ENCODE measurements at places on chromosomes 7 and 10. TPM values are rescaled to one million over a fixed set of nuclear protein-coding genes. Genes with fewer than 3 reads are reported as not detected.

The TEX47 gene
- total RNA-seq = not detected

The KAZALD1 gene
- total RNA-seq = 9.8 TPM

- H3K27ac ChIP-seq = no peak overlapping the region
- H3K4me3 ChIP-seq = no peak overlapping the region
- DNase-seq = no peak
- H3K27me3 ChIP-seq = no peaks in the 10 kb centered on the region
- H3K36me3 ChIP-seq = no peaks in the 10 kb centered on the region
- H3K4me1 ChIP-seq = no peaks in the 10 kb centered on the region
These were observed 18.8 kb downstream of the CAV1 start for GRCh38 chr7:116543664-116544063.

DNA sequence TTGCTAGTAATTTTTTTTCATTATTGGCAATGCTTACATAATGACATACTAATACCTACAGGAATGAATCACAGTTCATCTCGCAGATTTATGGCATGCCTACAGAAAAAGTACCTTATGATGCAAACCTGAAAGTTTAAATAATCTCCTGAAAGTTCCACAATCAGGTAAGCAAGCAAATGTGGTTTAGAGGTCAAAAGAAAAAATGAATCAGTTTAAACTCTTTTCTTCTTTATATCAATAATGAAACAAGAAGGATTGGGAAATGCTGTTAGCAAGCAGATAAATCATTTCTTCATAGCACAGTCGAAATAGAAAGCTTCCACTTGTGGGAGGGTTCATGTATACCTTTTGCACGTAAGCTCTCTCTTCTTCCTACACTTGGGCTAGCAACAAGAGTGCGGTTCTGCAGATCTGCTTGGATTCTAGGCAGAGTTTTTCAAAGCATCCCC is 53.7 kb upstream of the MTPN start:
- DNase-seq = no peak
- H3K4me1 ChIP-seq = no peaks in the 10 kb centered on the region
- H3K27ac ChIP-seq = no peak overlapping the region

The OPN4 gene
- not detected for total RNA-seq

GRCh38 chr10:15344876-15345285 is 26.2 kb downstream of the FAM171A1 start:
- H3K4me1 ChIP-seq = peaks cover 18% of the 10 kb centered on the region
- no peak for DNase-seq
- no peaks in the 10 kb centered on the region for H3K36me3 ChIP-seq
- no peak overlapping the region for H3K27ac ChIP-seq

GRCh38 chr7:4706384-4707216 is 24.5 kb downstream of the FOXK1 start:
- H3K4me1 ChIP-seq = peaks cover 16% of the 10 kb centered on the region

DNA sequence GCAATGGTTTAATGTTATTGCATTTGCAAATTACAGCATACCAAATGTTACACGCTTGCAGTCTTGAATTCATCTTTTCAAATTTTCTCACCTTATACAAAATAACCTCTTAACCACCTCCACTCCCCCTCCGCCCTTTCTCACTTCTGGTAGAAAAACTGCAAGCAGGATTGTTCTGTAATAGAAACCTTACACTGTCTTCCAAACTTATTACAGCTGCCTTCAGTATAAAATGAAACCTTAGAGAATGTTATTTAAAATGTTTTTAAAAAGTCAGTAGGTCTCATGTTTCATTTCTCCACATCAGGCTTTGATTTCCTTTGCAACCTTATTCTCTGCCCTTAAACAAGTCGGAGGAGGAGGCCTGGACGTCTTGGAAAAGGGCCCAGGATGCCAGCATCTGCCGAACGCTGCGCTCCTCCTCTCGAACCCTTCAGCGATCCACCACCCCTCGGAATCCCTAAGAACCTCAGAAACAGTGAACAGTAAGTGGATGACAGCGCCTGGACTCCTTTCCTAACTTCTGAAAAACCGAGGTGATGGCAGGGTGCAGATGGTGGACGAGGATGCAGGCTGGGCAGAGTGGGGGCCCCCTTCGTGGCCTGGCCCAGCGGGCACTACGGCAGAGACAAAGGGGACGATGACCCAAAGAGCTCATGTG is 74.0 kb downstream of the FGFR2 start:
- H3K36me3 ChIP-seq = no peaks in the 10 kb centered on the region
- H3K4me3 ChIP-seq = no peak overlapping the region
- DNase-seq = peak; percentile 52

GRCh38 chr7:73870041-73870492 is 9.1 kb downstream of the TMEM270 start:
- H3K4me1 ChIP-seq = no peaks in the 10 kb centered on the region
- no peak overlapping the region for H3K27ac ChIP-seq
- DNase-seq = peak; percentile 85
- no peaks in the 10 kb centered on the region for H3K36me3 ChIP-seq
- no peaks in the 10 kb centered on the region for H3K27me3 ChIP-seq

The SNCG gene
- 41.3 TPM for total RNA-seq

DNA sequence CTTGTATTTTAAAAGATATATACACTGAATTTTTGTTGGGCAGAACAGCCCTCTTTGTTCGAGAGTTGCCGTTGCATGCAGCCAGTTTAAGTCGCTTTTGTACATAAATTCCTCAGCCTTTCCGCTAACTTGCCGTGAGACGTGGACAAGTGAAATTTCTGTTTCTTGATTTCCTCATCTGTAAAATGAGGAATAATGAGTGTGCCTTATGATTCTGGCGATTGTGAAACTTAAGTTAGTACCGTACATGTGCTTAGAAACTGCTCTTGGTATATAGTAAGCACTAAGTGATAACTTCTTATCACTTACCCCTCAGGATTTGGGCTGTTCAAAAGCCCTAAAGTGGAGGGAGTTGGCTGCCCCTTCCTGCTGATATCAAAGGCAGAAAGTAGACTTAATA is 1.4 kb downstream of the CCNJ start:
- H3K36me3 ChIP-seq = no peaks in the 10 kb centered on the region
- peak; percentile 43 for DNase-seq
- peaks cover 5% of the 10 kb centered on the region for H3K4me1 ChIP-seq
- no peaks in the 10 kb centered on the region for H3K27me3 ChIP-seq
- peak overlapping the region; percentile 66 for H3K4me3 ChIP-seq
- H3K27ac ChIP-seq = no peak overlapping the region

- H3K36me3 ChIP-seq = no peaks in the 10 kb centered on the region
- H3K4me1 ChIP-seq = no peaks in the 10 kb centered on the region
- no peak overlapping the region for H3K4me3 ChIP-seq
- no peaks in the 10 kb centered on the region for H3K27me3 ChIP-seq
- H3K27ac ChIP-seq = no peak overlapping the region
These were observed 324.7 kb downstream of the TCERG1L start for GRCh38 chr10:130986846-130987245.

DNA sequence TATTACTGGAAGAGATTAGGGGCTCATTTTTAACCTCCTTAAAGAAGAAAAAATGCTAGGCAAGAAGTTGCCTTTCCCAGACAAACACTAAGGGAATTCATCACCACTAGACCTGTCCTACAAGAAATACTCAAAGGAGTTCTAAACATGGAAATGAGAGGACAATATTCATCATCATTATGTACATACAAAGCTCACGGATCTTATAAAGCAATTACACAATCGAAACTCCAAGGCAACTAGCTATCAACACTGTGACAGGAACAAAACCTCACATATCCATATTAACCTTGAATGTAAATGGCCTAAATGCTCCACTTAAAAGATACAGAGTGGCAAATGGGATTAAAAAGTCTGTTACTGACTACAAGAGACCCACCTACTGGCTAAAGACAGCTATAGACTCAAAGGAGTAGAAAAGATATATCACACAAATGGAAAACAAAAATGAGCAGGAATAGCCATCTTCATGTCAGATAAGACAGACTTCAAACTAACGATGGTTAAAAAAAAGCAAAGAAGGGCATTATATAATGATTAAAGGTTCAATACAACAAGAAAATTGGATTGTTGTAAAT is 246.6 kb downstream of the ADRA2A start:
- H3K36me3 ChIP-seq = no peaks in the 10 kb centered on the region
- H3K27me3 ChIP-seq = peaks cover 2% of the 10 kb centered on the region
- no peak overlapping the region for H3K27ac ChIP-seq
- H3K4me1 ChIP-seq = no peaks in the 10 kb centered on the region
- no peak for DNase-seq

- H3K27ac ChIP-seq = no peak overlapping the region
- H3K4me1 ChIP-seq = no peaks in the 10 kb centered on the region
- no peaks in the 10 kb centered on the region for H3K27me3 ChIP-seq
- DNase-seq = no peak
- H3K4me3 ChIP-seq = no peak overlapping the region
These were observed 76.0 kb downstream of the HIP1 start for GRCh38 chr7:75662579-75663301.

DNA sequence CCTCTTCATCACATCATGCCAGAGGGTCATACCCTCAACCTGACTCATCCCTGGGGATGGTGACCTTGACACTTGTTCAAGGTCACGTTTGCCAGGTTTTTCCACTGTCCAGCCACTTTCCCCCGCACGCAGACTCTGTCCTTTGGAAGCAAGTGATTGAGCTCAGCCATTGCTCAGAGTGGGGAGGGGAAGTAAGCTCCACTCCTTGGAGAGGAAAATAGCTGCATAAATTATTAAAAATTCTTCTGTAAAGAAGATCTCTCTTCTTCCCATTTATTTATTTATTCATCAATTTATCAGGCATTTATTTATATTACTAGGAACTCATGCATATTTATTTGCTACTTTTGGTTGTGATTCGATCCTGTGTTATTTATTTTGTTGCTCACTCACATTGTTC is 88.0 kb downstream of the GLRX3 start:
- H3K27me3 ChIP-seq = no peaks in the 10 kb centered on the region
- H3K27ac ChIP-seq = no peak overlapping the region
- DNase-seq = no peak
- H3K4me1 ChIP-seq = no peaks in the 10 kb centered on the region

The NPY4R2 gene
- total RNA-seq = not detected

The NPTX2 gene
- 2.0 TPM for total RNA-seq

The MYH16 gene
- total RNA-seq = not detected

DNA sequence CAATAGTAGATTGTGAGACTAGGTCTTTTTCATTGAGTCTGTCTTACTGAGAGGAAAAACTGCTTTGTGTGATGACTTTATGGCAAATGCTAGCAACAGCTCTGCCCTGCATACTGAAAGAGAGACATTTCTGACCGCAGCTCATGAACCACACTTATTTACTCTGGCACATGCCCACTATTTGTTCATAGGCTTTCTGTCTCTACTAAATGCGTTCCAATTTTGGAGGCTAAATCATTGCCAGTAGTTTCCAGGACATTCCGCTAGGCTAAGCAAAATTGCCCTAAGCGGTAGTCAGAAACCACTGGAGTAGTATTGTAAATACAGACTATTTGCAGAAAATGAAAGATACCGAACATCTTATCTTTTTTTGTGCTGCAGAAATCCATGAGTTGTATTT is 55.6 kb upstream of the DLX6 start:
- H3K4me1 ChIP-seq = no peaks in the 10 kb centered on the region
- DNase-seq = no peak
- no peak overlapping the region for H3K4me3 ChIP-seq
- H3K27ac ChIP-seq = no peak overlapping the region
- no peaks in the 10 kb centered on the region for H3K36me3 ChIP-seq

The PRKG1 gene
- 14.8 TPM for total RNA-seq

- no peaks in the 10 kb centered on the region for H3K36me3 ChIP-seq
- DNase-seq = no peak
- no peaks in the 10 kb centered on the region for H3K27me3 ChIP-seq
- peaks cover 3% of the 10 kb centered on the region for H3K4me1 ChIP-seq
- no peak overlapping the region for H3K27ac ChIP-seq
These were observed 9.2 kb downstream of the HABP2 start for GRCh38 chr10:113562069-113562468.

The SEMA3E gene
- total RNA-seq = 1.1 TPM

DNA sequence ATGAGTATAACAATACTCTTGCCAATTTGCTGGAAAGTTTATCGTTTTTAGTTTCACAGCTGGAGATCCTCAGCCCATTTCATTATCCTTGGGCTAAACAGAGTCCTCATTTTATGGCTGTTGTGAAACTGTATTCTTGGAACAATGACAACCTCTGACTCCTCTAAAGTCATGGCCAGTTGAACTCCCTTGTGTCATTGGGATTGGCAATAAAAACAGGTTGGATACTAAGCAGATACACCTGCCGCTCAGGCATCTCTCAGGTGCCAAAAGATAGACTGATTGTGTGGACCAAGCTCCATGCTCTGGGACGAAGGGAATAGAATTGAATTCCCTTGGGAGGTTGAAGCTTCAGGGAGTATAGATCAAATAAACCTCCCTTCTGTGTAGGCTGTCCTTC is 182.2 kb downstream of the WDR11 start:
- H3K4me1 ChIP-seq = no peaks in the 10 kb centered on the region
- no peak overlapping the region for H3K4me3 ChIP-seq
- H3K36me3 ChIP-seq = no peaks in the 10 kb centered on the region
- no peak overlapping the region for H3K27ac ChIP-seq
- DNase-seq = peak; percentile 39

DNA sequence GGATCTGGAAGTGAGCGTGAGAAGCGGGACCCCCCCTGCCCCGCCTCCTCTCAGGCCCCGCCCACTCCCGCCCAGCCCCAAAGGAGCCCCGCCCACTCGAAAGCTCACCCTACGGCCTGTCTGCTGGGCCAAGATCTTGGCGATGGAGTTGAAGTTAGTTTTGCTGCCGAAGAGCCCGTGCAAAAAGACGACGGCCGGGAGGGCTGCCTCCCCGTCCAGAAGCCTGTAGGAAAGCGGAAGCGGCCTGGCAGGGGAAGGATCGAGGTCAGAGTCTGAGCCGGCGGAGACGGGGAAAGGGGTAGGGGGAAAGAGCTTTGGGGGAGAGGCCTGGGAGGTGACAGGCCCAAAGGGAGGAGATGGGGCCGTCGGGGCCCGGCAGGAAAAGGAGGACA is 386 bp downstream of the ABHD11 start:
- H3K4me3 ChIP-seq = peak overlapping the region; percentile 82
- no peaks in the 10 kb centered on the region for H3K27me3 ChIP-seq
- peaks cover 5% of the 10 kb centered on the region for H3K36me3 ChIP-seq
- no peak for DNase-seq
- H3K27ac ChIP-seq = peak overlapping the region; percentile 92

- H3K36me3 ChIP-seq = no peaks in the 10 kb centered on the region
- peaks cover 4% of the 10 kb centered on the region for H3K4me1 ChIP-seq
- H3K4me3 ChIP-seq = no peak overlapping the region
- no peak overlapping the region for H3K27ac ChIP-seq
- H3K27me3 ChIP-seq = no peaks in the 10 kb centered on the region
These were observed 7.1 kb downstream of the ZNF736 start for GRCh38 chr7:64320547-64321513.

DNA sequence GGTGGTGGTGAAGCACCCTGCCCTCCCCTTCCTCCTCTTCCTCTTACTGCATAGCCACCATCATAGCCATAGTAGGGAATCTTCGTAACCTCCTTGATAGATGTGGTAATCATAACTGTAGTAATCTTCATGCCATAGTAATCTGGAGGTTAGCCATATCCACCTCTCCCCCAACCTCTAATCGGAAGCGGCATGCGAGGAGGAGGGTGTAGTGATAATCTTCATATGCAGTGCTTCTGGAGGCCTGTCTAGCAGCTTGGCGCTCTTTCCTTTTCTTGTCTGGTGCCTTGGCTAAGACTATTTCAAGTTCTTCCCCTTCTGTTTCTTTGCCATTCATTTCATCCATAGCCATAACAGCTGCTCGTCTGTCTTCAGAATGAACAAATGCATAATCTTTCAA is 90.9 kb downstream of the MLLT10 start:
- H3K36me3 ChIP-seq = no peaks in the 10 kb centered on the region
- no peak for DNase-seq
- no peaks in the 10 kb centered on the region for H3K4me1 ChIP-seq
- no peaks in the 10 kb centered on the region for H3K27me3 ChIP-seq

Measured in kidney (tissue), 22 donors.